Renal cortex interstitium (tissue), 15 donors: ENCODE measurements at places on chromosomes 6 and 20. TPM values are rescaled to one million over a fixed set of nuclear protein-coding genes. Genes with fewer than 3 reads are reported as not detected.

ETV7 gene
- polyA plus RNA-seq: 0.10 TPM

C6orf141 gene
- 0.29 TPM for polyA plus RNA-seq

DDO gene
- polyA plus RNA-seq: 0.44 TPM

GATA5 gene
- polyA plus RNA-seq: 8.0 TPM

DOK5 gene
- 10.8 TPM for polyA plus RNA-seq

GPX5 gene
- not detected for polyA plus RNA-seq

OPN5 gene
- 0.72 TPM for polyA plus RNA-seq

ULBP2 gene
- 1.0 TPM for polyA plus RNA-seq

MCHR2 gene
- not detected for polyA plus RNA-seq

TRIM38 gene
- polyA plus RNA-seq: 10.0 TPM

SAMD3 gene
- 1.4 TPM for polyA plus RNA-seq

EIF6 gene
- 167 TPM for polyA plus RNA-seq

FERMT1 gene
- polyA plus RNA-seq: 5.2 TPM

HLA-DRB5 gene
- 26.9 TPM for polyA plus RNA-seq

CLVS2 gene
- 0.15 TPM for polyA plus RNA-seq

CARMIL1 gene
- 87.1 TPM for polyA plus RNA-seq
